ENCODE measurements at places on chromosomes 5 and 9.

GRCh38 chr5:40227366-40227765 is 452.3 kb upstream of the PTGER4 start:
- H3K27ac ChIP-seq: no peak overlapping the region
- DNase-seq: no peak
- H3K27me3 ChIP-seq: no peaks in the 10 kb centered on the region
- H3K4me1 ChIP-seq: peaks cover 42% of the 10 kb centered on the region
- H3K36me3 ChIP-seq: no peaks in the 10 kb centered on the region

DNA sequence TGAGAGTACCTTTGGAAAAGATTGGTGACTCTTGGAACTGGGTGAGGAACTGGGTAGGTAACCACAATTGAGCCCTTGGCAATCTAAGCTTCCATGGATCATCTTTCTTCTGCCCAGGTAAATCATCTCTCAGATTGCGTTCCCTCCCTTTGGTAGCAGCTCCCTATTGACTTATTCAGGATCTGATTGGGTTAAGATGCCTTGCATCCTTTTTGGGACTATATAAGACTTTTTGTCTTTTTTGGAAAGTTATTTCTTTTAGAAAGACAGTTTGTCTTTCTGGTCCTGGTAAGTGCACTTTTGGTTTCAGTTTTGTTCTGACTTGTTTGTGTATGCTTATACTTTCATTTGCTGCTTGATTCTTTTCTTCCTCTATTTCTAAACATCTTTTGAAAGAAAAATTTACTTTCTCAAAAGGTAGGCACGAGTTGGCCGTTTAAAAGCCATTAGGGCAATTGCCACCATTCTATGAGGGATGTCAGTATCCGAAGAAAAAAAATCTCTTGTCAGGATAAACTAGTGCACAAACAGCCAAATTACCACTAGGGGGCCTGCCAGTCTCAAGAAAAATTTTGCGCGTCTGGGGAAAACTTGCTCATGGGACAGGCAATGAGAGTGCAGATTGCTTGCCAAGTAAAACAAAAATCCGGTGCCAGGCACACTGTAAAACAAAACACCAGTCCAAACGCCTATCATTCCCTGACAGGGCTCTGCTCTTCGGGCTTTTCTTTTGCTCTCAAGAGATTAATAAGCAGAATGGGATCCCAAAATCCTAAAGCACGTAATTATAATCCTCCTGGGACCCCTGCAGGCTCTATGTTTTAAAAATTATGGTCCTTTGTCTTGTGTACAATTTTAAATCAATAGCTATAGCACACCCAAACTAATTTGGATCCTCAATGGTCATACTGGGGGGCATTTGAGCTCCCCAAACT is 12.8 kb downstream of the OR1J1 start:
- peaks cover 14% of the 10 kb centered on the region for H3K4me1 ChIP-seq
- peak overlapping the region; percentile 68 for H3K4me3 ChIP-seq
- peak; percentile 81 for DNase-seq
- peak overlapping the region; percentile 79 for H3K27ac ChIP-seq

- H3K36me3 ChIP-seq: peaks cover 6% of the 10 kb centered on the region
- H3K27me3 ChIP-seq: no peaks in the 10 kb centered on the region
These were observed 10.9 kb upstream of the HDHD3 start for GRCh38 chr9:113387560-113388230.

DNA sequence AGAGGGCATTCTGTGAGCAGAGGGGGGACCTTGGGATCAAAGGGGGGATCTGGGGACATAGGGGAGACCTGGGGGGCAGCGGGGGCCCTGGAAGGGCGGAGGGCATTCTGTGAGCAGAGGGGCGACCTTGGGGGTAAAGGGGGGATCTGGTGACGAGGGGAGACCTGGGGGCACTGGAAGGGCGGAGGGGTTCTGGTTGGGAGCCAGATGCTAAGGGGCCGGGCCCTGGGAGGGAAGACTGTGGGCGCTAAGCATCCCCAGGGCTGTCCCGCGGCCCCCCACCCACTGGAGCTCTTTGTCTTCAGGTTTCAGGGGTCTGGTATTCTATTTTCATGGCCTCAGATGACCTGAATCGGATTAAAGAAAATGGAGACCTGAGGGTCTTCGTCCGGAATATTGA is 748 bp downstream of the LCN9 start:
- H3K27ac ChIP-seq: no peak overlapping the region
- no peaks in the 10 kb centered on the region for H3K36me3 ChIP-seq
- H3K4me3 ChIP-seq: no peak overlapping the region
- no peaks in the 10 kb centered on the region for H3K4me1 ChIP-seq
- H3K27me3 ChIP-seq: peaks cover 2% of the 10 kb centered on the region
- DNase-seq: no peak

Measured in activated CD4-positive, alpha-beta T cell treated with anti-CD3 and anti-CD28 coated beads for 36 hours (primary cell).